ENCODE measurements at places on chromosomes 5 and 9.

DNA sequence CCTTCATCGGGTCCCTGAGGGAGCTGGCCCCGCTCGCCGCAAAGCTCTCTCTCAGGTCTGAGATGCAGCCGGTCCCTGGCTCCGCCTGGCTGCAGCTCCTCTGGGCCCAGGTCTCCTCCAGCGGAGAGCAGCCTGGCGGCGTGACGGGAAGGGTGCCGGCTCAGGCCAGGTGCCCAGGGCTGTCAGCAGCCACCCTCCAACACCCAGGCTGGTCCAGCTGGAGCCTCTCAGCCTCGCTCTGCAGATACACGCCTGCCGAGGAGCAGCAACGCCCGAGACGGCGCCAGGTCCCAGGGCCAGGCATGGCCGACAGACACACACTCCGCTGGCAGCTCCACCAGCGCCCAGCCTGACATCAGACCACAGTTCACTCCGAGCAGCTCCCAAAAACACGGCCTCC lies 25.6 kb downstream of the FAM163B start:
- DNase-seq = no peak

DNA sequence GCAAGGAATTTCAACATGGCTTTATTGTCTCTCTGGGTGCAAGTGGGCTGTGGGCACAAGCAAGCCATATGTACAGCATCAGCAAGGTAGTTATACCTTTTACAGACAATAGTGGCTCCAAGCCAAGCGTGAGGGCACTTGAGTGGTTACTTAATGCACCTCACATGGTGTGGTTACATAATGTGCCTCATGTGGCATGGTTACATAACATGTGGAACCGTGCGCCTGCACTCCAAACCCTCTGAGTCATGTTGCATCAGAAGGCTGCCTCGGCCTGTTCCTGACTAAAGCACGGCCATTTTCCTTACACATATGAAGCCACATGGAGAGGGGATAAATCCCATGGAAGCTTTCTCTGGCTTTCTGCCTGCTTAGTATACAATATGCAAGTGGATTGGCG lies 150.9 kb downstream of the OSTF1 start:
- DNase-seq = no peak

- DNase-seq = no peak
Observed at GRCh38 chr5:108059334-108059733, 322.6 kb downstream of the FBXL17 start.

- DNase-seq = no peak
Observed at GRCh38 chr9:32550150-32550561, 2.0 kb upstream of the SMIM27 start.

- DNase-seq = no peak
Observed at GRCh38 chr5:76863001-76863400, 13.2 kb downstream of the S100Z start.

DNA sequence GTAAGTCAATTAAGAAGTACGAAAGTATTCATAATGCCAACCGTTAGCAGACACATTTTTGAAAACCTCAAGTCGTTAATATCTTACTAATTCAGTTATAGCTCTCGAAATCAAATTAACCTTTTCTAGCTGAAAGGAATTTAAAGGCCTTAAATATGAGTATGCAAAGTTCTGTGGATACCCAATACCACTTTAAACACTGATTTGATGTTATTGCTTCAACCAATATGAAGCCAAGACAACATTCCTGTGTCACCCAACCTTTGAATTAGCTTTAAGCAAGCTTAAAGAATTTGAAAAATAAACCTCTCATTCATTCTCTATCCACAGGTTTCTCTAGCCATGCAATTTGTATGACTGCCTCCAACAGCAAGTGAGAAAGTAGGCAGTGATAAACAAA lies 204.5 kb downstream of the MCTP1 start:
- no peak for DNase-seq

DNA sequence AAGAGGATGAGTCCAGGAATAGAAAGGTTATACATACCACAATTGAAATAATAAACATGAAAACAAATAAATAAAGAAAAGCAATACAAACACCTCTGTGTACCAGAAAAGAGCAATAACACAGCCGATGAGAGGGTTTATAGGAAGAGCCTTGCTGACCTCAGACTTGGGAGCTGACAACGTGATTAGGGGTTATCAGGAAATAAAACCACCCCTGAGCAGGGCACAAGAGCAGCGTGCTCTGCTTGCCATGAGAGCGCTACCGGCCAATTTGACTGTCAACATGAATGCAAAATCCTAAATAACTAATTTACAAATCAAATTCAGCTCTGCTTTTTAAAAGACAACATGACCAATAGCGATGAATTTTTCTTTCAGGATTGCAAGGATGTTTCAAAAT lies 2.6 kb upstream of the FREM1 start:
- DNase-seq = no peak

DNA sequence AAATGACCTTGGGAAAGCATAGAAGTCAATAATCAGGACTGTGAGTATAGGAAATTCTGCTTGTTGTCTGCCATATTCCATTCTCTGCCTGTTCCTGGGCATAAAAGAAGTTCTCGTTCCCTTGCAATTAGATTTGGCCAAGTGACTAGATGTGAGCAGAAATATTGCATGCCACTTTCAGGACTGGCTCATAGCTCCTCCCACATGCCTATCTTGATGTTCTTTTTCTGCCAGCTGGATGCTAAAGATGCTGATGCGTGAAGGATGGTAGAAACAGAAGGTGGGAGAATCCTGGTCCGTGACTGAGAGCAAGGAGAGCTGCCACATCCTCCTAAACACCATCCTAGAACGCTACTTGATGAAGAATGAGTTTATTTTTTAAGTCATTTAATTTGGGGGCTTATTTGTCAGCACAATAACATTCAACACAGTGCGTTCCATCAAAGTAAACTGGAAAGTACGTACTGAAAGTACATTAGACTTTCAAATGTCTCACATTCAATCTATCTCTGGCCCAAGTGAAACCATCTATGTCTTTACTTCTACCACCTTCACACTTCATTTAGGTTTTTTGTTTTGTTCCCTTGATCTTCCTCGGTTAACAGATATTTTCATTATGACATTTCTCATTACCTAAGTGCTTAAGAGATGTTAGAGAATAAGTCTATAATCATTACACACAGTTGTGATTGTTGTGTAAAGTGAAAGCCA lies 648.5 kb downstream of the RAB3C start:
- no peak for DNase-seq

GRCh38 chr9:91714874-91715615 lies 235.0 kb downstream of the ROR2 start:
- no peak for DNase-seq
